Muscle of leg (tissue), 16 donors: ENCODE measurements at places on chromosomes 2 and 18. TPM values are rescaled to one million over a fixed set of nuclear protein-coding genes. Genes with fewer than 3 reads are reported as not detected.

GRCh38 chr2:142509401-142509800, 368.1 kb upstream of the KYNU start:
- no peak for DNase-seq
- no peak overlapping the region for H3K27ac ChIP-seq
- H3K4me3 ChIP-seq, result no peak overlapping the region
- no peaks in the 10 kb centered on the region for H3K4me1 ChIP-seq

DNA sequence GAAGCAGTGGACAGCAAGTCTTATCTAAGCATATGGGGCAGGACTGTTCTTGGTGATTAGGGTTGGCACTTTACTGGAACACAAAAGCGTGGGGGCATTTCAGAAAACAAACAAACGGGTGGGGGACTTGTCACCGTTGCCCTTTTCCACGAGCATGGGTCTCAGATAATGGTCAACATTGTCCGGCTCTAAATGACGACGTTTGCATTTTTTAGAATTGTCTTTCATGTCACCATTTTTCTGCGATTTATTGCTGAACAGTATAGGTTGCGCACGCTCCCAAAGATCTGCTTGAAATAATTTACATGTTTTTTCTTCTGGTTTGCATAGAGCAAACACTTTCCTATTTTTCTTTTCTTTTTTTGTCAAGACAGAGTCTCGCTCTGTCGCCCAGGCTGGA, 46.6 kb upstream of the TBC1D8 start:
- H3K27me3 ChIP-seq, result no peaks in the 10 kb centered on the region
- no peaks in the 10 kb centered on the region for H3K36me3 ChIP-seq
- H3K27ac ChIP-seq, result no peak overlapping the region
- no peak for DNase-seq
- peaks cover 5% of the 10 kb centered on the region for H3K4me1 ChIP-seq

SLC20A1 gene
- 17.6 TPM for total RNA-seq

GRCh38 chr2:240136671-240137292, 677 bp upstream of the COPS9 start:
- H3K27me3 ChIP-seq, result peaks cover 14% of the 10 kb centered on the region
- peaks cover 18% of the 10 kb centered on the region for H3K4me1 ChIP-seq
- H3K36me3 ChIP-seq, result peaks cover 23% of the 10 kb centered on the region
- DNase-seq, result no peak
- H3K27ac ChIP-seq, result no peak overlapping the region
- peak overlapping the region; percentile 90 for H3K4me3 ChIP-seq

DNA sequence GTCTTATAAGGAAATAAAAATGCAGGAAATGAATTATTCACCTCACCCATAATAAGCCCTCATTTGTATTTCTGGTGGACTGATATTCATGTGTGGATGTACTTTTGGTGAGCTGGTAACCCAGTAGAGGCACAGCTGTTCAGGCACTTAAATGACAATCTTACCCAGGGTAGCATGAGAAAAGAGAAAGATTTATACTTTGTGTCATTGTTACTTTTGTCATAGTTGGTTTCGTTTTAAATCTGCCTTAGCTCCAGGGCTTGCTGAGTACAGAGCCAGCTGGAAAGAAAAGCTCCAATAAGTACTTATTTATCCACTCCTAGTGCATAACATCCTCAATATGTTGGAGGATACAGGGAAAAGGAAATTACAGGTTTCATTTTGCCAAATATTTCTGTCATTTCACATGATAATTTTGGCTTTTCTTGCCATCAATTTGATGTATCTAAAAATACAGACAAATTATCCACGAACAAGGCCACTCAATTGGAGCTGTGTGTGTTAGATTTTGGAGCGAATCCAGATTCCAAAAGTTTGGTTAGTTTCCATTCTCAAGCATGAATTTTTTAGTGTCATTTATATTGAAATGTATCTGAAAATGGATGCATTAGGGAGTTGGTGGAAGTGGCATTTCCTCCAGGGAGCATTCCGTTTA, 1276.1 kb upstream of the FAM98A start:
- no peak overlapping the region for H3K27ac ChIP-seq
- no peaks in the 10 kb centered on the region for H3K27me3 ChIP-seq
- DNase-seq, result peak; percentile 48
- no peaks in the 10 kb centered on the region for H3K36me3 ChIP-seq
- H3K4me1 ChIP-seq, result no peaks in the 10 kb centered on the region

TUBB8B gene
- not detected for total RNA-seq

GRCh38 chr2:238123218-238123971, 15.1 kb upstream of the KLHL30 start:
- H3K4me3 ChIP-seq, result no peak overlapping the region
- DNase-seq, result no peak
- peaks cover 7% of the 10 kb centered on the region for H3K27me3 ChIP-seq

- DNase-seq, result peak; percentile 50
- H3K27ac ChIP-seq, result no peak overlapping the region
Measured at GRCh38 chr2:33482518-33482917, 6.1 kb downstream of the RASGRP3 start.

- DNase-seq, result no peak
- no peaks in the 10 kb centered on the region for H3K36me3 ChIP-seq
- no peak overlapping the region for H3K4me3 ChIP-seq
- no peaks in the 10 kb centered on the region for H3K27me3 ChIP-seq
Measured at GRCh38 chr2:42935692-42936671, 143.6 kb upstream of the HAAO start.

GRCh38 chr18:63799189-63799588, 24.0 kb downstream of the SERPINB7 start:
- no peaks in the 10 kb centered on the region for H3K27me3 ChIP-seq
- no peak overlapping the region for H3K27ac ChIP-seq
- no peaks in the 10 kb centered on the region for H3K4me1 ChIP-seq
- no peaks in the 10 kb centered on the region for H3K36me3 ChIP-seq
- H3K4me3 ChIP-seq, result no peak overlapping the region

GRCh38 chr2:27041752-27042151, 9.0 kb downstream of the TMEM214 start:
- H3K27ac ChIP-seq, result peak overlapping the region; percentile 8
- H3K27me3 ChIP-seq, result no peaks in the 10 kb centered on the region
- H3K4me3 ChIP-seq, result no peak overlapping the region
- H3K4me1 ChIP-seq, result peaks cover 13% of the 10 kb centered on the region
- H3K36me3 ChIP-seq, result peaks cover 52% of the 10 kb centered on the region
